Activated gamma-delta T cell treated with Interleukin-2 at 50 U/mL for 16 hours (primary cell): ENCODE measurements at places on chromosomes 12 and 14.

GRCh38 chr12:6759741-6760140 is 6.4 kb upstream of the PTMS start:
- no peak for DNase-seq

- no peak for DNase-seq
Measured at GRCh38 chr14:62557416-62557815, 487.8 kb downstream of the KCNH5 start.

DNA sequence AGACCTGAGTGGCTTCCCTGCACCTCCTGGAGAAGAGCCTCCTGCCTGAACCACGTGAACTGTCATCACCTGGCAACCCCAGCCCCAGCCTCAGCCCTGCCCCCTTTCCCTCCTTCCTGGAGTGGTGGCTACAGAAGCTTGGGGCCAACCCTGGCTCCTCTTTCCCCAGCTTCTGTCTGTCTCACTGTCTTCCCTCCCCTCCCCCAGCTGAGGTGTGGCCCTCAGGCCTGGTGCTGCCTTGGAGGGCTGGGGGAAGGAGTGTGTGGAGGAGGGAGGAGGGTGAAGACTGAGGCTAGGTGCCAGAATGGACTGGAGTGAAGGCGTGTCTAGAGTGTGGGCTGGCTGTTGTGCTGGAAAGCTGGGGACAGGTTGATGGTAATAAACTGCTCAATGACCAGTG is 9.7 kb downstream of the NFATC4 start:
- no peak for DNase-seq

DNA sequence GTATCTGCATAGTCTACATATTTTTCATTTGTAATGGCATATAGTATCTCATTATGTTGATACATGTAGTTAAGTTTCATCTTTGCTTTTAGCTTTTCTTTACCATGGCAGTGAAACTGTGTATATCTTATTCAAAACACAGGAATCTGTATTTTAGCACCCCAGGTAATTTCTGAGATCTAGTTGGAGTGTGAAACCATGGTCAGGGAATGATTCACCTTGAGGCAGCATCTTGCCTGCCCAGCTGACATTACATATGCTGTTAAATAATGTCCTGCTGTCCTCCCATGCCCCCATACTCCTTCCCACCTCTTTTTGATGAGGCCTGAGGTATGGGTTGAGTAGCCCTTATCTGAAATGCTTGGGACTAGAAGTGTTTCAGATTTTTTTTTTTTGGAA is 125.4 kb upstream of the ATF1 start:
- DNase-seq = no peak

DNA sequence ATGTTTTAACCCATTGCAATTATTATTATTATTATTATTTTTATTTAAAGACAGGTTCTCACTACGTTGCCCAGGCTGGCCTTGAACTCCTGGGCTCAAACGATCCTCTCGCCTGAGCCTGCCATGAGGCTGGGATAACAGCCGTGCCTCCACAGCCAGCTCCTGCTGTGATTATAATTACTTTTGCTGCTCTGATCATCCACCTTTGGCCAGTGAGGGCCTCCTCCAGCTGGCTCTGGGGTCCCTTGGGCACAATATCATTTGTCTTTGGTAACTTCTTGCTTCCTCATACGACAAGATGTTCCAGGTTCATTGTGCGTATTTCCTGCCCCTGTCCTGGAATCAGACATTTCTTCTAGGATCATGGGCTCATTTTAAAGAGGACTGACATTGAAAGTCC is 28.4 kb downstream of the LRTM2 start:
- no peak for DNase-seq

DNA sequence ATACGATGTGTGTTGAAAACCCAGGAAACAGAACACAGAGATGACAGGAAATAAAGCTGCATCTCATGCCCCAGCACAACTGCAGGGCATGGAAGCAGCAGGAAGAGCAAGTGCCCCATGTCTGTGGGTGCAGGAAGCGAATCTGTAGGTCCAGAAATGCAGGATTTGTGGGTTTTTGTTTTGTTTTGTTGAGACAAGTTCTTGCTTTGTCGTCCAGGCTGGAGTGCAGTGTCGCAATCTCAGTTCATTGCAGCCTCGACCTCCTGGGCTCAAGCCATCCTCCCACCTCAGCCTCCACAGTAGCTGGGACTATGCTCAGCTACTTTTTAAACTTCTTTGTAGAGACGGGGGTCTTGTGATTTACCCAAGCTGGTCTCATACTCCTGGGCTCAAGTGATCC is 6.2 kb upstream of the RPS6KL1 start:
- no peak for DNase-seq

GRCh38 chr12:88052686-88053085 is 23.5 kb upstream of the C12orf50 start:
- DNase-seq = no peak

DNA sequence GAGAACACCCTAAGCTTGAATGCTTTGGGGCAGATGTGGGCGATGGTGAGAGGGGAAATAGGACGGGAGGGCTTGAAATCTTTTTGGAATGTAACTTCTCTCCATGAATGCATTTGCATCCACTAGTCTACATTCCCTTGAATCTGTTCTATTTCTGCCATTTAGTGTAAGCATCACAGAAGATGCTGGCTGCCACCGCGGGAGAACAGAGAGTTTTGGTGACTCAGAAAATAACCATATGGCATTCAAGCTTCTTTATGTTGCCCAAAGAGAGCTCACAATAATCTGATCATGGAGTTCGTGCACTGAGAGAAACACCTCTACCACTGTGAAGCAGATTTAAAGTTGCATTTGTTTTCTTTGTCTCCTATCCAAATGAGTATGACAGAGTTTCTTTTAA is 52.6 kb upstream of the OTX2 start:
- no peak for DNase-seq

GRCh38 chr14:31990183-31990857 is 86.8 kb upstream of the ARHGAP5 start:
- no peak for DNase-seq

GRCh38 chr12:9327320-9327719 is 119.1 kb upstream of the PZP start:
- DNase-seq = no peak

DNA sequence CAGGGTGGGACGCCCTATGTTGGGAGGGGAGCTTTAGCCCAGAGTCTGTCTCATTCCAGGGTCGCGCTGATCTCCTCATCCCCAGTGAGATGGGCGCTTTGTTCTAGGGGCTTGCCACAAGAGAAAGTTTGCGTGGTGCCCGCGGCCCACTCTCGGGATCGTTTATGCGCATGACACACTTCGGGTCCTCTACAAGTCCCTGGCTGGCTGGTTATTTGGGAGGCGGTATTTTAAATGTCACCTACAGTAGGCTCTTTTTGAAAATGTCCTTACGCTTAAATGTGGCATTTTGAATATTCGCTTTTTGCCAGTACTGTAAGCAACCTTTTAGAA is 541 bp downstream of the GOLT1B start:
- no peak for DNase-seq

DNA sequence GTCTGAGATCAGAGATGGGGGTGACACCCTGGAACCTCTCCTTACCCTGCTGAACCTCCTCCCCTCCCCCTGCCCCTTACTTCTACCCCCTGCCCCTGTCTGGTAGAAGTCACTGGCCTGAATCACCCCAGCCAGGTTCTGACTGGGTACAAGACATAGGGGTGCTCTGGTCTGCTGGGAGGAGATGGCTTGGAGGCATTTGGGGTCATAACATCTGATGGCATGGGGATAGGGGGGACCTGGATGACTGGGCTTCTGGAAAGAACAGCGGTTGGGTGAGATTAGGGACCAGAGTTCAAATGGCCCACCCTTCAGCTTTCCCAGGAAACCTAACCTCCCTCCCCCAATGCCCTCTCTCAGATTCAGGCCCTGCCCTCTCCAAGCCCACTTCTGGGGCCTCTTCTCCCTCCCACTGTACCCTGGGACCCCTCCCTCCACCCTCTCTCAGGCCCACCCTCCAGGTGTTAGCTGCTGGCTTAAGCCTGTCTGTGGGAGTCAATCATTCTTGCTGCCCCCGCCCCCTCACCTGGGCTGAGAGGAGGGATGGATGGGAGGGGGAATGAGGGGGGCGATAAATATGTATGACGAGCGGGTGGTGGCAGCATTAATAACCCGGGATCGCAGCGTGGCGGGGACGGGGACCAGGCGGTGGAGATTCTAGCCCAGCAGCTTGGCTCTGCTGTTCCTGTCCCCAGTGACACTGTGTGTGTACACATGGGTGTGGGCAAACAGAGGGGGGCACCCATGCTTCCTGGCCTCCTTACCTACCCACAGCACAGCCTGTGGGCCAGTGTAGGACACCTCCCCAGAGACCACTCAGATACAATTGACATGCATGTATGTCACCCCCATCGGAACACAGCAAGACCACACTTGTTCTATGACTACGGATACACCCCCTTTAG is 5.9 kb downstream of the NXPH4 start:
- no peak for DNase-seq

GRCh38 chr12:76830436-76830835 is 48.4 kb downstream of the CSRP2 start:
- no peak for DNase-seq

DNA sequence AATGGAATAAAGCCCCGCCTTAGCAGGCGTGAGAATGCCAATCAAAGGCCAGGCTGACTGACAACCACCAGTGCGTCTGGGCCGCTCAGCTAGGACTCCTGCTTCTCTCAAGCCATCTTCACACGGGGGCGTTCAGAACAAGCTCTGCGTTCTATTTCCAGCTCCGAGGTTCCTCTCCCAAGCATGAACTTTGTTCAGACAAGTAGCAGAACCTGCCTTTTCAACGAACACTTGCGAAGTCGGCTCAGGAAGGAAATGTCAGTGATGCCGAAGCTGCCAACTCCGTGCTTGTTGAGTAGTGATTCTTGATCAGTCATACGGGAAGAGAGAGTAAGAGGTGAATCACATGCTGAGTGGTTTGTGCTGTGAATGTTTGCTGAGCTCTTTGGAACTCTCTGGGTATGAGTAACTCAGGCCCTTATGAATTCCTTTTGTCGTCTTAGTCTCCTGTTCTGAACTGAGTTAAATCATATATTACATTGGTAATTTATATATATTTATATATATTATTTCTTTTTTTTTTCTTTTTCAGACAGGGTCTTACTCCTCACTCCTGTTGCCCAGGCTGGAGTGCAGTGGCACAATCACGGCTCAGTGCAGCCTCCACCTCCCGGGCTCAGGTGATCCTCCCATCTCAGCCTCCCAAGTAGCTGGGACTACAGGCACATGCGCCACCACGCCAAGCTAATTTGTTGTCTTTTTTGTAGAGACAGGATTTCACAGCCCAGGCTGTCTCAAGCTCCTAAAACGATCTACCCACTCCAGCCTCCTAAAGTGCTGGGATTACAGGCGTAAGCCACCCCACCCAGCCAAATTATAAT is 29.4 kb upstream of the BCL7A start:
- DNase-seq = peak; percentile 12

DNA sequence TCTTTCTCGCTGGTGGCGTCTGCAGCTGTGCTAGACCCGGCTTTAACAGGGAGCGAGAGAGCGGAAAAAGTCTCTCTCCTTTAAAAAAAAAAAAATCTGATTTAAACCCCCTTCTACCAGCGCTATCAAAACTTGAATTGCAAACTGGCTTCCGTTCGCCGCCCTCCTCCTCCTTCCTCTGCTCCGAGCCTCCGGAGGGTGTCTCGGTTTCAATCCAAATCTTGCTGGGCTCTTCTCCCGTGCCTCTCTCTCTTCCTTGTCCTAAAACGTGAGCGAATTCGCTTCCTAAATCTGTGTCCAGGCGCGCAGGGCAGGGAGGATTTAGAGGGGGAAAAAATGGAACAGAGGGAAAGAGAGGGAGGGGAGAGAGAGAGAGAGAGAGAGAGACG is 272 bp downstream of the TBX3 start:
- no peak for DNase-seq

DNA sequence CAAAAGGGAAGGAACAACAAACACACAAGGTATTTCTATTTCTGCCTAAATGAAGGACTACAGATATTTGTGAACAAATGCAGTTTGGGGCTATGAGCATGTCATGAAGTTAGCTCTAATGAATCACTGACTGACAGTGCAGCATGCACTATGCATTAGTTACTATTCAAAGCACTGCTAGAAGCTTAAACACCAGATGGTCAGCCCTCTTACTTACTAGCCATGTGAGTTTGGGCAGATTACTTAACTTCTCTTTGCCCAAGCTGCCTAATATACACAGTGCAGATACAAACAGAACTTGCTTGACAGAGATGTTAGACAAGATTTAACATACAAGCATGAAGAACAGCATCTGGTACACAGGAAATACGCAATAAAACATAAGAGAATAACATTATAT is 96.0 kb downstream of the ATXN2 start:
- no peak for DNase-seq

DNA sequence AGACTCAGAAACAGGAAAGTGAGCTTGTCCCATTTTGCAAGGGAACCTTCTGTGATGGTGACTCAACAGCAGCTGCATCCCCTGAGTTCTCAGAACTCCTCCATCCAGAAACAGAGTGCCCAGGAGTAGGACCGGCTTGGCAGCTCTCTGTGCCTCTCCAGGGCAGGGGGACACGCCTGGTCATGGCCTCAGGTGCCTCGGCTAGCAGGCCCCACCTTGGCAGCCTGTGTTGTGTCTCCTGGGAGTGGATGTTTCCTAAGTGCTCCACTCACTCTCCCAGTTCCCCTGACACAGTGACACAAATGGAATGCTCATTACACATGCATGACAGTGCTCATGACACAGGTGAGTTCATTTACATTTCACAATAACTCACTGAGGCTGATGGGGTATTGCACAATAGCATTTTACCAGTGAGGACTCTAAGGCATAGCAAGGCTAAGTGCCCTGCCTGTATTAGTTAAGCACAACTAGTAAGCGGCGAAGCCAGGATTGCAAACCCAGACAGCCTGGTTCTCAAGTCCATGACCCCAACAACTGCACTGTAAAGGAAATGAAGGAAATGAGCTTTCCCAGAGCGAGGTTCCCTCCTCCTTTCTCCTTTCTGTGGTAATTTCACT is 47.4 kb downstream of the CALM1 start:
- DNase-seq = no peak

DNA sequence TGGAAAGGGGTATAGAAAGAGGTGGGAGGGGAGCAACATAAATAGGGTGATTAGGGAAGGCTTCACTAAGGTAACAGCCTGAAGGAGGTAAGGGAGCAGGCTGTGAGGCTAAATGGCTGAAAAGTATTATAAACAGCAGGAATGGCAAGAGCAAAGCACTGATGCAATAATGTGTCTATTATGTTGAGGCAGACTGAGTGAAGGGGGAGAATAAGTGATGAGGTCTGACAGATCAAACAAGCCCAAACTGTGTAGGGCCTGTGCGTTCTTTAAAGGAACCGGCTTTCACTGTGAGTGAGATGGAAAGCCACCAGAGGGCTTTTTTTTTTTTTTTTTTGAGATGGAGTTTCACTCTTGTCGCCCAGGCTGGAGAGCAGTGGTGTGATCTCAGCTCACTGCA is 6.7 kb upstream of the VCPKMT start:
- no peak for DNase-seq

DNA sequence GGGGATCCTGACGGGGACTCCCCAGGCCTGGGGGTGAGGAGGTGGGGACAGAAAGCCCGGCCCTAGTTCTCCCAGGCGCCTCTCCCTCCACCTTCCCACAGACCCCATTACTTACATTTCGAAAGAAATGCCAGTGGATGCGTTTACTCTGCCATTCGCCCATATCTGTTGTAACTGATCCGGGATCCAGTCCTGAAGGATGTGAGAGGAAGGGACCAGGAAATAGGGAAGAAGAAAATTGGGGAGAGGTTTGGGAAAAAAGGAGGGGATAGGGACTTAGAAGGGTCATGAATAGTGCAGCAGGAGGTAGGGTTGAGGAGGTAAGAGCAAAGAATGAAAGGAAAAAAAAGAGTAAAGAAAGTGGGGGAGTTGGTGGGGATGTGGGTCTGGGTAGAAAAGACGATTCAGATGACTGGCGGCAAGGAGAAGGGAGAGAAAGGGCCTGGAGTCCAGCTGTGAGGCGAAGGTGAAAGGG is 1.1 kb downstream of the HOXC12 start:
- DNase-seq = no peak
